ENCODE measurements at places on chromosomes 16 and 17.

GRCh38 chr17:13490906-13491482 is 110.7 kb downstream of the HS3ST3A1 start:
- DNase-seq = no peak

- DNase-seq = no peak
Measured at GRCh38 chr17:62073993-62074392, 8.9 kb upstream of the MED13 start.

- no peak for DNase-seq
Measured at GRCh38 chr17:39648616-39649366, 11.8 kb downstream of the STARD3 start.

GRCh38 chr17:76268991-76269981 is 4.1 kb downstream of the UBALD2 start:
- DNase-seq = no peak

- no peak for DNase-seq
Measured at GRCh38 chr17:27339198-27339835, 45.4 kb downstream of the WSB1 start.

GRCh38 chr17:78889531-78889930 is 13.5 kb downstream of the CEP295NL start:
- DNase-seq = no peak

DNA sequence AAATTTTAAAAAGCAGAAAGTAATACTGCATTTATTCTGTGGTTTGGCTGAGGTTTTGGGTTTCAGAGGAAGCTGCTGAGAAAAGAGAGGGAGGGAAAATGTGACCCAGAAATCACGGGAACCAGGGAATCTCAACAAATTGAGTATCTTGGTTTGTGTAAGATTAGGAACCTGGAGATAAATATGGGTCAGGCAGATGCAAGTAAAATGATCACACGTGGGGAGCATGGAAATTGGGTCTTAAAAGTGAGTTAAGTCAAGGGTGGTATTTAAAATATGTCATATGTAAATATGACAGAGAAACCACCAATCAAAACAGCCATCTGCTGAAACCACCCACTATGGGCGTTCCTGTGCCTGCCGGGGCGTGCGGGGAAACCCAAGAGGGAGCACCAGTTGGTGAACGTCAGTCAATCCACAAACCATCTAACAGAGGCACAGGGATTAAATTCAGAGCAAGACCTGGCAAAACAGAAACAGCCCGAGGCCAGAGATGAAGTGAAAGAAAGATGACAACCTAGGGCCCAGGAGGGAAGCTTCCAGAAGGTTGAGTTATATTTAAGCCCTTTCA is 33.4 kb downstream of the CDH13 start:
- DNase-seq = no peak

GRCh38 chr16:66950971-66951790 is 9.9 kb upstream of the CES3 start:
- no peak for DNase-seq

DNA sequence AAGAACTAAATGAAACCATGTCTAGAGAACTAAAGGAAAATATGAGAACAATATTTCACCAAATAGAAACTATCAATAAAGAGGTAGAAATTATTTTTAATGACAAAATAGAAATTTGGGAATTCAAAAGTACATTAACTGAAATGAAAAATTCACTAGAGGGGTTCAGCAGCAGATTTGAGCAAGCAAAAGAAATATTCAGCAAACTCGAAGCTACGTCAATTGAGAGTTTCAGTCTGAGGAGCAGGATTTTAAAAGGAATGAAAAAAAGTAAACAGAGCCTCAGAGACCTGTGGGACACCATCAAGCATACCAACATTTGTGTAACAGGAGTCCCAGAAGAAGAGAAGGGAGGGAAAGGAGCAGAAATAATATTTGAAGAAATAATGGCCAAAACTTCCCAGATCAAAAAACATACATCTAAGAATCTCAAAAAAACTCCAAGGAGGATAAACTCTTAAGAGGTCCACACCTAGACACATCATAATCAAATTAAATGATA is 38.3 kb downstream of the ZFP90 start:
- DNase-seq = no peak

Measured in stimulated activated CD4-positive, alpha-beta T cell treated with anti-CD3 and anti-CD28 coated beads, Interleukin-15, amount 100 ng/mL, for 48 hours (primary cell).